Skeletal muscle tissue (tissue), 5 donors: ENCODE measurements at places on chromosomes 4 and X. TPM values are rescaled to one million over a fixed set of nuclear protein-coding genes. Genes with fewer than 3 reads are reported as not detected.

Gene NIPAL1
- total RNA-seq = 1.0 TPM

Gene TEX13D
- not detected for total RNA-seq

Gene ZNF711
- total RNA-seq = 15.7 TPM

Gene EFHC2
- under 0.01 TPM for total RNA-seq

Gene GLRA3
- total RNA-seq = not detected

Gene TMEM185A
- 25.6 TPM for total RNA-seq

Gene CFP
- total RNA-seq = 3.7 TPM

Gene CT45A10
- not detected for total RNA-seq

Gene UGT2A1
- total RNA-seq = under 0.01 TPM

Gene CFAP299
- 0.52 TPM for total RNA-seq
